ENCODE measurements at places on chromosomes 2 and 18.

GRCh38 chr18:39834636-39835035 lies 2120.4 kb upstream of the PIK3C3 start:
- DNase-seq: no peak

GRCh38 chr2:127039387-127040031 lies 67.4 kb downstream of the BIN1 start:
- no peak for DNase-seq

- DNase-seq: no peak
Measured at GRCh38 chr2:46983065-46983801, 67.6 kb upstream of the MCFD2 start.

- peak; percentile 77 for DNase-seq
Measured at GRCh38 chr18:13276530-13277520, 58.3 kb downstream of the LDLRAD4 start.

DNA sequence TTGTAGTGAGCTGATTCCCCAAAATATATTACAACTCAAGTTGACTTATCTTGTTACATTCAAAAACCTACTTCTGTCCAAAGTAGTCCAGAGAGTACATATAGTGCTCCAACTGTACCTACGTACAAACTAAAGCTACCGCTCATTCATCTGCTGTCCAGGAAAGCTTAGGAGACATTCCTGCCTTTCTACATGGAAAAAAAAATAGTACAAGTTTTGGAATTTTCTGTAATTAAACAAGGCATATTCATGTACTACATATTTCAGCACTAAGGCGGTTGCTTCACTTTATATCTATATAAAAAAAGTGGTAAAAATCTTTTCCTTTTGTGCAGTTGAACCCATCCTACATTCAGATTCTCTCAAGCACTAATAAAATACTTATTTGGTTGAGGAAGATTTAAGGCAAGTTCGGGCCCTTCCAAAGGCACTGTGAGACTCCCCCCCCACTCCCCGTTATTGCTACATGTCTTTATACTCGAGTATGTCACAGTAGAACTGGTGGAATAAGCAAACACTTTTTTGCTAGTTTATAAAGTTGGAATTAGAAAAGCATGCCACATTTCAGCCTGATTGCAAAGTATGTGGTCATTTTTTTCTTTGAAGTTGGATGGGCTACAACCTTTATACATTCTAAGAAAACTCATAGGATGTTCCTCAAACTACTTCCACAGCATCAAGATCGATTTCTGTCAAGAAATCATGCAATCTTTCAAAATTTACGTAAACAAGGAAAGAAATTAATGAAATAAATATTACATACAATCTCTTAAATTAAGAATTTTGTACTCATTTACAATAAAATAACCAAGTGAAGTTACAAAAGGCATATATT lies 3.7 kb downstream of the ZFP36L2 start:
- DNase-seq: no peak

GRCh38 chr2:234949762-234950434 lies 1.9 kb upstream of the SH3BP4 start:
- no peak for DNase-seq

- no peak for DNase-seq
Measured at GRCh38 chr2:119086327-119086726, 72.2 kb downstream of the C1QL2 start.

- no peak for DNase-seq
Measured at GRCh38 chr2:153163055-153163454, 315.5 kb downstream of the RPRM start.

GRCh38 chr2:26086155-26086637 lies 52.3 kb downstream of the RAB10 start:
- DNase-seq: no peak
